ENCODE measurements at places on chromosomes 16 and 17.

DNA sequence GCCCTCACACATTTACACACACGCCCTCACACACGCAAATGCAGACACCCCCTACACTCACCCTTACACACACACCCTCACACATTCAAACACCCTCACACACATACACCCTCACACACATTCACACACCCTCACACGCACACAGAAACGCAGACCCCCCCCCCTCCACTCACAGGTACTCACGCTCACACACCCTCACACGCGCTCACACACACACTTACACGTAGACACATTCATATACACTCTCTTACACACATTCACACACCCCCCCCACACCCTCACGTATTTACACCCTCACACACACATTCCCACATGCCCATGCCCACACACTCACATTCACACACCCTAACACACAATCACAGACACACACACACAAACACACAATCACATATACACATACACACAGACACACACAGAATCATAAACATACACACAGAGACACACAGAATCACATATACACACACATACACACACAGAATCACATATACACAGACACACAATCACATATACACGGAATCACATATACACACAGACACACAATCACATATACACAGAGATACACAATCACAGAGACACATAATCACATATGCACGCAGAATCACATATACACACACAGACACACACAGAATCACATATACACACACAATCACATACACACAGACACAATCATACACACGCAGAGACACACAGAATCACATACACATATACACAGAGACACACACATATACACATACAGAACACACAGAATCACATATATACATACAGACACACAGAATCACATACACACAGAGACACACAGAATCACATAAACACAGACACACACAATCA is 250.1 kb upstream of the RPL38 start:
- no peak for DNase-seq

- no peak for DNase-seq
These were observed 51.5 kb downstream of the TENT4B start for GRCh38 chr16:50204453-50205108.

DNA sequence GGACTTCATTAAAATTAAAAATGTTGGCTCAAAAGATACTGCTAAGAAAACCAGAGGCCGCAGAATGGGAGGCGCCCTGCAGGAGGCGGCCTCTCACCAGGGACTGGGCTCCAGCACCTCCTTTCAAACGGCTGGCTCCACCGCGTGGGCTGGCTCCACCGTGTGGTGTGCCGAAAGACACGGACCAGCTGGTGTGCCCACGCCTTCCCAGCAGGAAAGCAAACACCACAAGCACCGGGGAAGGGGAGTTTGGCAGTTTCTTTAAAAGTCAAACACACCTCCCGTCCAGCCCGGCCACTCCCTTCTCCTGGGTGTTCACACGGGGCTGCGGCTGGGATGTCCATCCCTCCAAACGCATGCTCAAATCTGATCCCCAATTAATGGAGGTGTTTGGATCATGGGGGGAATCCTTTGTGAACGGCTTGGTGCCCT is 13.9 kb downstream of the HAGH start:
- peak; percentile 26 for DNase-seq

GRCh38 chr17:68399638-68400403 is 57.5 kb downstream of the WIPI1 start:
- no peak for DNase-seq

DNA sequence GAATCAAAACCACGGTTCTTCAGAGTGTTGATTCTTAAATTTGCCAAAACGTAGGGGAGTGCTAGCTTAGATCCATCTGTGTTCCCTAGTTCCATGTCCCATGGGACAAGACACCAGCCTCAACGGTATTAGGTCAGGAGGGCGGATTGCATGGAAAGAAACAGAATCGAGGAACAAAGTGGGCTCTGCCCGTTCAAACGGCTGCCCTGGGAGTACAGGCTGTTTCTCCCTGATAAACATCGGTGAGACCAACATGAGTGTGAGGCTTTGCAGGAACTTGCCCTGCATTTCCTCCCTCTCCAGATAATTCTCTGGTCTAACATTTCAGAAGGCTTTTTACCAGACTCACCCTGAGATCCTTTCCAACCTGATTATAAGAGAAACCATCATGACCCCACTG is 82.2 kb downstream of the MRM3 start:
- no peak for DNase-seq

DNA sequence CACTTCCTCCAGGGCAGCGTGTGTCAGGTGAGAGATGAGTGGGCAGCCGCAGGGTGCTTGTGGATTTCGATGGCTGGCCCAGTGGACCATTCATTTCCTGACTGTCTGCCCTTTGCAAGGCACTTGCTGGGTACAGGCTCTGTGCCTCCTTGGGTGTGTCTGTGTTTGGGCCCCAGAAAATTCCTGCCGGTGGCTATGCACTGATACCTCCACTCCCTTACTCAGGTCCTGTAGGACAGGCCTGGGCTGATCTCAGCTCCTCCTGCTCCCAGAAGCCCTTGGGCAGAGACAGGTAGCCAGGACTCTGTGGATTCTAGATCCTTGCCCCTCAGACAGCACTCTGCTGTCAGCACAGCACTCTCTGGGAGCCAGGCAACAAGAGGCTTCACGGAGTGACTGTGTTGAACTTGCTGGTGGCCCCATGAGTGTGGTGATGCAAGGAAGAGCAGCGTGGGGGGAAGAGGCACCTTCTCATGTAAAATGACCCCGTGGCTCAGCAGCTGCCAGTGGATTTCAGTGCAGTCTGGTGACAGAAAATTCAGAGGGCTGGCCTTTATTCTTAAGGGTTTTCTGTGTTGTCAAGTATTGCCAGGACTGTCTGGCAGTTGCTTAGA is 29.0 kb downstream of the PGS1 start:
- no peak for DNase-seq

GRCh38 chr16:15887283-15887682 is 1.1 kb downstream of the CEP20 start:
- DNase-seq, result no peak

- DNase-seq, result peak; percentile 36
These were observed 744 bp upstream of the PLXDC1 start for GRCh38 chr17:39151943-39152818.

GRCh38 chr16:27539120-27539519 is 10.6 kb downstream of the GTF3C1 start:
- DNase-seq, result no peak

GRCh38 chr16:49440156-49441065 is 66.8 kb downstream of the C16orf78 start:
- no peak for DNase-seq

DNA sequence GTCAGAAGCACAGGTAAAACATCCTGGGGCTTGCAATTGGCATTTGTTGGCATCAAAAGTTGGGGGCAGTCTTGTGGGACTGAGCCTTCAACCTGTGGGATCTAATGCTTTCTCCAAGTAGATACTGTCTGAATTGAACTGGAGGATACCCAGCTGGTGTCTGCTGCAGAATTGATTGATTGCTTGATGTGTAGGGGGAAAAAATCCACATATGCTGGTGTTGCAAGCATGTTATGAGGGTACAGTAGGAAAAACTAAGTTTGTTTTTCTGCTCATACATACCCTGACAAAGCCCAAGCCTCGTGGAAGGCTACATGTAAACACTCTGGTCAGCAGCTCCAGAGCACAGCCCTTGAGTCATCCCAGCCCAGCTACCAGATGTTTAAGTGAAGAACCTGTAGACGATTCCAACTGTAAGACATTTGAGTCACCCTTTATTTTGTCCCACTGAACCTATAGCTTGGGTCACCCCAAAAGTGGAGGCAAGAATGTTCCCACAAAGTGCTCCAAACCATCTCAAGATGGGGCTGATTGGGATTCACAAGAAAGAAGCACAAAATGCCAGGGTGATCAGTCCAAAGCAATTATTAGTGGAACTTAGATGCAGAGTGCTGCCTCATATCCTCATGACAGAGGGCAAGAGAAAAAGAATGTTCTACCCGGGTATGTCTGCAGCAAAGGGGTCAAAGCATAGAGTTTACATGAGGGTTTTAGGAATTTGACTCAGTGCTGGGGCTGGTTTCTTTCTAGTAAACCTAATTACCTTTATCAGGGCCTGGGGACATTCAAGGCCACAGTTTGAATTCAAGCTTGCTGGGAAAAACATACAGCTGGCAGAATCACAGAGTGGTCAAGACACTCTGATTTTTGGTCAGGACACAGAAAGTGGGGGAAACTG is 9.6 kb upstream of the APPBP2 start:
- no peak for DNase-seq

- DNase-seq, result peak; percentile 47
These were observed 55.4 kb upstream of the SLC25A19 start for GRCh38 chr17:75344666-75345065.

DNA sequence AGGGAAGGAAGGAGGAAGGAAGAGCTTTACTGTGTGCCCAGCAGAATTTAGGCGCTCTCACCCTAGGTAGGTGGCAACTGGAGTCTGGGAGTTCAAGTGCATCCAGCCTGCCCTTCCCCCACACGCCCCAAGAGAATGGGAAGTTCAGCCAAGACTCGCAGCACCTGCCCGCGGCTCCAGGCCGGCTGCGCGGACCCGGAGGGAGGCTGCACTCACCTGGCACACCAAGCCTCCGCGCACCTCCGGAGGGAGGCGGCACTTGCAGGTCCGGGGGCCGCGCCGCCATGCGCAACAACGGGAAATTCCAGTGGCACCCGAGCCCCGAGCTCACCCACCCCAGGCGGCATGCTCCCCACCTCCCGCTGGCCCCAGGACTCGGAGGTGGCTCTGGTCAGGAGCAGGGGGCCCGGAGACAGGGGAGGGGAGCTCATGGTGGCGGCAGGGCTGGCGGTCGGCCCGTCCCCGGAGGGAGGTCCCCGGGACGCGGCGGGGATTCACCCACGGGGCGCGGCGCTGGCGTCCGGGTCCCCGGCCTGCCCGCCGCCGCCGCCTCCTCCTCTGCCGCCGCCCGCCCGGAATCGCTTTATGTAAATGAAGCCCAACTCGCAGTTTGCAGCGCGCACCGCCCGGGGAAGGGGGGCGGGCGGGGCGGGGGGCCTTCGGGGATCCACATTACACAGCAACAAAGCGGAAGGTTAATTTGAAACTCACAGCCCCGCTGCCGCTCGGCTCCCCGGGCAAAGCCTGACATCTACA is at the start of gene ZFHX3:
Gene ZFHX3, minus strand, starts transcription at position 593 of the 756 bp plus-strand sequence. CDS start 87,983 bp downstream, outside the sequence.
- DNase-seq, result no peak

DNA sequence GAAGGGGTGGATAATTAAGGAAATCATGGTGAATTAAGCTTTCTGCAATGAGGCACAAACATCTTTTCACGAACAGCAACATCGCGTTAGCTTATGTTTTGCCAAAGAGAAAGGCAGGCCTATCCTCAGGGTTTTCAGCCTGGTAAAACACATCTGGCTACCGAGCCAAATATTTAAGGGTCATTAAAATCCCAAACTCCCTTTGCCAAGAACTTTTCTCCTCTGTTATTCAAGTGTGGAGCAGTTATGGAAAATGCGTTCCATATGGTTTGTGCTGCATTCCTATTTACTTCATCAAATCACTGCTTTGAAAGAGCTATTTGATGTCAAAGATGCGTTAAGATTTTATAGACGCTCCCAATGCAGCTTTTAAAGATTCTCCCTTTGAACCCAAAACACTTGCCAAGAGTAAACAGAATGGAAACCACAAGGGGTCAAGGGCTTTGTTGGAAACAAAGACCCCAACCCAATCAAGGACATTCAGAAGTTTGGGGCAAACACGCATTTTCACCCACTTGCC is 308.3 kb upstream of the CDH5 start:
- DNase-seq, result no peak

DNA sequence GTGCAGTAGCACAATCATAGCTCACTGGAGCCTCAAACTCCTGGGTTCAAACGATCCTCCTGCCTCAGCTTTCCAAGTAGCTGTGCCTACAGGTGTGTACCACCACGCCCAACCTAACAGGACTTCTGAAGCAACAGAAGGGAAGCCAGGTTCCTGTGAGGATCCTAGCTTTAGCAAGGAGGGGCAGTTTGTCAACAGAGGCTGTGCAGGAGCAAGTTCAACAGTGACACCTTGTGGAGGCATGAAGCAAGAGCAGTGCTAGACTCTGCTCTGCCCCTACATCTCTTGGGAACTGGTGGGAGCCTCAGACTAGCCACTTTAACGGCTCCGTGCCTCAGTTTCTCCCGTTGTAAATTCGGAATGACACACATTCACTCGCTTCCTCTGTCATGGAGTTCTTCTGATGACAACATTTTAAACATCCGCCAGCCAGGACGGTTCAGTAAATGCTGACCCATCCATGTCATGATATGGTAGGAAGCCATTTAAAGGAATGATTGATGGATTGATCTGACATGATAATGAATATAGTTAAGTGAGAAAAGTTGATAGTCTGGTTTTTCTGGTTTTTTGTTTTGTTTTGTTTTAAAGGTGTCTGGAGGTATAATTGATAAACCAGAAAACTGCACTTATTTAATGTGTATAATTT is 218.7 kb downstream of the MRTFB start:
- DNase-seq, result no peak

- DNase-seq, result no peak
These were observed 102.0 kb downstream of the SOX9 start for GRCh38 chr17:72222661-72223380.

DNA sequence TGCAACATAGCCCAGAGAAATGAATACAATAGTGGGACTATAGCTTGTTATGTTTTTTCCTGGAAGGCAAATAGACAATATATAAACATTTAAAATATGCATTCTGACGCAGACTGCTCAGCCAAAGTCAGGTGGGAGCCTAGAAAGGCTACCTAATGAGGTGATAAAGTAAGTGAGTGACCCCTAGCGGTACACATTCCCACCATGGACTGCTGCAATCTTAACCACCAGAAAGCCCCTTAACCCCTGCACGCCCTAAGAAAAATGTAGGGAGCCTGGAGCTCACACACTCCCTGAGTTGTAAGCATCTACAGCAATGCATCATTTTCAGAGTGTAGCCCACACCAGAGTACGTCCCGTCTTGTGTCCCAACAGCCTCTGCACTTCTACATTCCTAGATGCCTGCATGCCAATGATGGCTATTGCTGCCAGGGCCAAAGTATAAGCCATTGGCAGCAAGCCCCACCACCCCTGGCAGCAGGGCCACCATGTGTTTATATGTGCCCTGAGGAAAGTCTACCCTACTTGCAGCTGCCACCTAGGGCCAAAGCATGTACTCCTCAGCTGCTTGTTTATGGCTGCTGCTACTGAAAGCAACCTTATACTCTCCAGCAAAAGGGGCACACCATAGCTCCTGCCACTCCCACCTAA is 127.6 kb downstream of the KIF2B start:
- DNase-seq, result no peak

- DNase-seq, result no peak
These were observed 1.7 kb upstream of the POLG2 start for GRCh38 chr17:64498308-64499203.

- no peak for DNase-seq
These were observed 21.4 kb downstream of the ADAM11 start for GRCh38 chr17:44780161-44780560.

Measured in activated gamma-delta T cell treated with Interleukin-2 at 50 U/mL for 16 hours (primary cell).